ENCODE measurements at places on chromosomes 2 and 18.

DNA sequence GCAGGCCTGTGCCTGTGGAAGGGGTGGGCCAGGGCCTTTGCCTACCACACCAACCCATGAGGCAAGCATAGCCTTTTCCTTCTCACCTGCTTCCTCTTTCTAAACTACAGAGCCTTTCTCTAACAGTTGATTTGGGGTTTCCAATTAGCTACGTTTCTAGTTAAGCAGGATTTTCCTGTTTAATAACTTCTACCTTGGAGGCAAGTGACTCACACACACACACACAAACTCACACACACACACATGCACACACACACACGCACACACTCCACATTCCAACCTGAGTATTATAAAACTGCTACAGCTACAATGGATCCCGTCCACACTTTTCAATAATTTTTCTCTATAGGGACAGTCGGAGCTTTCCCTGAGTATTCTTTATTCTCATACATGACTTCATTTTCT lies 84.9 kb downstream of the SOX11 start:
- DNase-seq = no peak

DNA sequence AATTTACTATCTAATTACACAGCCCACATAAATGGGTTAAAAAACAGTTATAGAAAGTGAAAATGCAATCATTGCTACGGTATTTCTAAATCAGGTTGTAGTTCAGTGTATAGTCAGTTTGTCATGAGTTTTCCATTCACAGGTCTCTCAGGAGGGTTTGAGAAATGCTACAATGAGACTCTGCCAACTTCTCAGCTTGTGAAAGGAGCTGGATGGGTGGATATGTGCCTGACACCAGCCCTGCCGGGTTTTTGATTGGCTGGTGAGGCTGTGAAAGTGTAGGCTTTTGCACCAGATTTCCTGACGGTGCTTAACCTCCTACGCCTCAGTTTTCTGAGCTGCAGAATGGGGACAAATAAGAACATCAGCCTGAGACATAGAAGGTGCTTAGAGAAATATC lies 102.6 kb upstream of the SMIM21 start:
- no peak for DNase-seq

- no peak for DNase-seq
Measured at GRCh38 chr2:47401789-47402554, 984 bp upstream of the MSH2 start.

- DNase-seq = no peak
Measured at GRCh38 chr2:35255826-35256225, 1099.8 kb upstream of the CRIM1 start.

- no peak for DNase-seq
Measured at GRCh38 chr2:37852585-37853014, 72.5 kb upstream of the RMDN2 start.

GRCh38 chr2:168528469-168528868 lies 72.4 kb downstream of the CERS6 start:
- DNase-seq = no peak

DNA sequence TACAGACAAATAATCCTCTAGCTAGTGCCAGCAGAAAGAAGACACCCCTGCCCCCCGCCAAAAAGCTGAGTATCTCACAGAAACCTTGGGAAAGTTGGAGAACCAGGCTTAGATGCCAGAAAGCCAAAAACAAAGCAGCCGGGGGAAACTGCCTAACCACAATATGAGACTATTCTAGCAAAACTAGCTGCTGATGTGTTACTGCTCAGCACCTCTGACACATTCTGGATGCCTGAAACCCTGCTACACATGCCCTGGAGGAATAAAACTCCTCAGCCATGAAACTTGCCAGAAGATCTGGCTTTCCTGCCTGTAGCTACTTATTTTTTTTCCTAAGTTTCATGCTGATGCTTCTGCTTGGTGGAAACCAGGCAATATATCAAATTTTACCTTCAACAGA lies 122.7 kb upstream of the GCFC2 start:
- no peak for DNase-seq

- DNase-seq = no peak
Measured at GRCh38 chr2:129758784-129759471, 220.5 kb upstream of the RAB6C start.

- DNase-seq = no peak
Measured at GRCh38 chr2:583666-584065, 93.5 kb downstream of the TMEM18 start.

- DNase-seq = no peak
Measured at GRCh38 chr2:174495365-174496012, 8.7 kb upstream of the GPR155 start.
